A549 (cell line): ENCODE measurements at places on chromosomes 3 and 15.

- DNase-seq, result no peak
Measured at GRCh38 chr3:194187233-194187944, 51.4 kb downstream of the HES1 start.

GRCh38 chr3:177714945-177715344, 517.7 kb upstream of the TBL1XR1 start:
- no peak for DNase-seq

DNA sequence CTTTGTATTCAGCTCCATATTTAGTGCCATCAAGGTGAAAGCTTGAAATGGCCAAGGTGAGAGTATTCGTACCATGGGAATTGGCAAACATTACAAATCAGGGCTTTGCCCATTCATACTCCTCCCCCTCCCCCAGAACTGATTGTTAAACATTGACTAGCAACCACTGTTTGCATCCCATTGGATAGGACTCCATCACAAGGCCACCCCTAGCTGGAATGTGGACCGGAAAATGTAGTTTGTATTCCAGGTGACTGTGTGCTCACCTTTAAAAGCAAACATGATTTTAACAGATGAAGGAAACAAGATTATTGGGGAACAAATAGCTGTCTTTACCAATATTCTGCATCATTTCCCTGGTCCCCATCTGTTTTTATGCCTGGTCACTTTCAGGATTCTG, 14.1 kb downstream of the ST3GAL6 start:
- DNase-seq, result no peak

GRCh38 chr3:57956119-57956832, 51.9 kb upstream of the FLNB start:
- DNase-seq, result peak; percentile 47

DNA sequence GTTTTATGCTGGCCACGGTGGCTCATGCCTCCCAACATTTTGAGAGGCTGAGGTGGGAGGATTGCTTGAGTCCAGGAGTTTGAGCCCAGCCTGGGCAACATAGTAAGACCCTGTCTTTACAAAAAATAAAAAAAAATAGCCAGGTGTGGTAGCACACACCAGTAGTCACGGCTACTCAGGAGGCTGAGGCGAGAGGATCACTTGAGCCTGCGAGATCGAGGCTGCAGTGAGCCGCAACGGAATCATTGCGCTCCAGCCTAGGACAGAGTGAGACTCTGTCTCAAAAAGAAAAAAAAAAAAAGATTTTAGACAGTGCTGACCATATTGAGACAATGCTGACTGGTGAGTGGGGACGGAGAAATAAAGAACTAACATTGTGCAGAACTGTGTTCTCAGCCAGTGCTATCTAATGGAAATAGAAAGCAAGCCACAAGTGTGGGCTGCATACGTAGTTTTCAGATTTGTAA, 67.2 kb downstream of the ST6GAL1 start:
- no peak for DNase-seq
